ENCODE measurements at places on chromosomes 2 and 18.

- DNase-seq: no peak
Observed at GRCh38 chr2:10471955-10472354, 23.8 kb upstream of the ODC1 start.

DNA sequence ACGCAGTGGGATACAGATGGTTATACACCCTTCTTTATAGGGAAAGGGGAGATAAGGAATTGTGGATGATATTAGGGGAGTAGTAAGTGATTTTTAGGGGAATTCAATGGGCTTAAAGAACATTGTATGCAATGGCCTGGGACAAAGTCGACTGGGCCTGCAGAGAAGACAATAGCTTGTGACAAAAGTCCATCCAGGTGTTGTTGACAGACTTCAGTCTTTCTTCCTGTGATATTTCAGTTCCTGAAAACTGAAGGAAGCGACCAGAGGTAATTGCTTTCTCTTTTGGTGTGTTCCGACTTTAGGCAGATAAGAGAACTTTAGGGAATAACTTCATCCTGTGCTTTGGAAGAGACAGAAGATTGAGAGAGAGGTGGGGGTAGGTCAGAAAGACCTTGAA is 83.1 kb upstream of the NEUROD1 start:
- no peak for DNase-seq

GRCh38 chr18:54776282-54776977 is 51.8 kb upstream of the RAB27B start:
- DNase-seq: no peak

DNA sequence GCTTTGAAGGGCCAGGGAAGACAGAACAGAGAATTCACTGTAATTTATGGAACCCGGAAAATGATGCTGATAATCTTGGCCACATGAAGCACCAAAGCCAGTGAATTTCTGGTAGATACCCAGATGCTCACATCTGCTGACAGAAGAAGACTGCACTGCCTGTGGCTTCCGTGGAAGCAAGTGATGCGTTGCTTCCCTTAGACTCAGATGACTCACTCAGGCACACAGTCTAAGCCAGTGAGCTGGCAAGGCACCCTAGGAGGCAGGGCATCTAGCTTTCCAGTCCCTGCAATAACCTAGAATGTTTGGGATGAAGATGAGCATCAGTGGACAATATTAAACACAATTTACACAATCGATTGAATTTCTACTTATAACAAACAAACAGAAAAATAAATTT is 284.7 kb downstream of the CMPK2 start:
- no peak for DNase-seq

- no peak for DNase-seq
Observed at GRCh38 chr2:196159221-196159892, 12.0 kb downstream of the STK17B start.

- no peak for DNase-seq
Observed at GRCh38 chr18:58892488-58892887, 27.8 kb downstream of the ZNF532 start.

GRCh38 chr18:33404244-33404873 is 36.2 kb downstream of the CCDC178 start:
- no peak for DNase-seq

- peak; percentile 25 for DNase-seq
Observed at GRCh38 chr2:157336137-157337010, 10.8 kb upstream of the ERMN start.

- DNase-seq: peak; percentile 28
Observed at GRCh38 chr2:54262015-54262765, 6.2 kb upstream of the TSPYL6 start.

- DNase-seq: no peak
Observed at GRCh38 chr2:45140675-45141074, 131.4 kb upstream of the SIX2 start.

DNA sequence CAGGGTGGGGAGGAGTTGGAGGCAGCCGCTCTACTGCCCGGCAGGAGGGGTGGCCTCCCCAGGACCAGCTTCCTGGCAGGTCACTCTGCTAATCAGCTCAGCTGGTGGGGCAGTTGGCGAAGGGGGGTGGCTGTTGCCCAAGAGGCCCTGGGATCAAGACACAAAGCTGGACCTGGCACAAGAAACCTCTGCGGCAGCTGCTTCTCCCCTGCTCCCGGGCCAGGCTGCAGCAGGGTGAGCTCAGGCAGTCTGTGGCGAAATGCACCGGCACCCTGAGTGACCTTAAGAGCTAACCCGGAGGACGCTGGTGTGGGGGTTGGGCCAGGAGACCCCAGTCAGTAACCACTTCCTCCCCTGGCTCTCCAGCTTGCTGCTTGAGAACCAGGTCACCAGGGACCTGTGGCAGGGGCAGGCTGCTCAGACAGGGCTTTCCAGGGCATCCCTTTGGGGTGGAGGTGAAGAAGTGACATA is 31.1 kb downstream of the TOGARAM2 start:
- no peak for DNase-seq

DNA sequence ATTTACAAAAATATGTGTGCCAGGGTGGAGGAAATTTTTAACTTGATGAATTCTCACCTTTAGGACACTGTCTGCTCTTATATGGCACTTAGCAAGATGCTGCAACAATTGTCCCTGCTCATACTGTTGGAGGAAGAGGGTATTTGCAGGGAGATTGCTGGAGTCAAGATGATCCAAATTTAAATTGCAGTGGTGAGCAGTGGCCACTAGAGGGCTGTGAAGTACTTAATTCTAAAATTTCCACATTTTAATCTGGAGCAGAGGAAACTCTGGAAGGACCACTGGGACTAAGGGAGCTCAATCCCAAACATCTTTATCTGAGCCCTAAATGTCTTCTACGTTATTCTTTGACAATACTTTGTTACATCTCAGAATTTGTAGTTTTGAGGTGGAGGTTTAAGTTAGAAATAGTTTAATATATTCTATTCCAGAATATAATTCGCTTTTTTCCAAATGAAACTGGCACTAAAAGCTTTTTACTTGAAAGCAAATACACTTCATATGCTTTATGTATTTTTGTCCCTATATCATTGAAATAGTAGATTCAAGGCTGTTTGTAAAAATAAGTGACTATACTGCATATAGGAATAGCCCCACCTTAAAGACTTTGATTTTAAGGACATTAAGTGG is 33.0 kb upstream of the PTH2R start:
- DNase-seq: peak; percentile 73

GRCh38 chr2:1614564-1614963 is 129.8 kb downstream of the PXDN start:
- DNase-seq: no peak

GRCh38 chr2:220296174-220296573 is 668.7 kb downstream of the SLC4A3 start:
- no peak for DNase-seq

GRCh38 chr2:27509326-27509725 is 12.7 kb downstream of the GCKR start:
- no peak for DNase-seq

DNA sequence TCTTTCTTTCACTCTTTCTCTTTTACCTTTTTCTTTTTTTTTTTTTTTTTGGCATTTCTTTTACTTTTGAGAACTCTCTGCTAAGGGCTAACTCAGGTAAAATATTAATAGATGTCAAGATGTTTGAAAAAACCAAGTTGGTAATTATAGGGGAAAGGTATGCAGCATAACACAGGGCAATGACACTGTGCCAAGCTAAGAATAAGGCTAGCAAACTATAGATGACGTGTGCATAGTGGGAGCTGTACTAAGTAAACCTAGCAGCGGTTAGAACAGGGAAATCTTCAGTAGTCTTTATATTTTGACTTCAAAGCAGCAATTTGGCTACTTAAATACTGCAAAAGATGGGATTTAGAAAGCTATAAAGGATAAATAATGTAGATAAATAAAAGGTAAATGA is 415.4 kb upstream of the RGPD4 start:
- no peak for DNase-seq

DNA sequence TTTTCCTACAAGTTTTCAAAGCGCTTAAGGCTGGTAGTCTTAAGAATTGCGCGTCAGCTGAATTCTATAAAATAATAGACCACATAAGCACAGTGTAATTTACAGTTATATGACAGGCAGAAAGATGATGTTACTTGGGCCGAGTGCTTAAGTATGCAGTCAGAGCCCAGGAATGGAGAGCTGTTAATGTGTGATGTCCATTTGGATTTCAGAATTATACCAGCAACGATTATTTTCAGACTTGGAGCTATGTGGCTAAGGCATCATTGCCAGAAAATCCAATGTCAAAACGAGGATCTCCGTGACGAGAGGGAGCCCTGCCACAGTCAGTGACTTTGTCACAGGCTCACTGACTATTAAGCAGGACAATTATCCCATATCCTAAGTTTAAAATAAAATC is 3.4 kb downstream of the KLF7 start:
- DNase-seq: no peak
